ENCODE measurements at places on chromosomes 6 and 20. TPM values are rescaled to one million over a fixed set of nuclear protein-coding genes. Genes with fewer than 3 reads are reported as not detected.

NOTCH4 gene
- total RNA-seq: 26.9 TPM

DNA sequence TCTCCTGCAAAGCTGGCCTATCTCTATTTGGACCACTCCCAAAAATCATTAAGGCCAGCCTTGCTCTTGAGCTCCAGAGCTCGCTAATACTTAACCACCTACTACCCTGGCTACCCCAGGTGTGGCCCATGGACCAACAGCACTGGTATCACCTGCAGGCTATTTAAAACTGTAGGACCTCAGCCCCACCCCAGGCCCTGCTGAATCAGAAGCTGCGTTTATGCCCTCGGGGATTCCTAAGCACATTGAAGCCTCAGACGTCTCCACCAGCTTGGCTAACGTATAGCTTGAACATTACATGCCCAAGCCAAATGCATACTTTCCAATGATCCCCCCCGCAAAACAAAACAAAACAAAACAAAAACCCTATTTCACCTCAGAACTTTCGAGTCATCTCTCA, 19.7 kb upstream of the SPAG4 start:
- peaks cover 5% of the 10 kb centered on the region for H3K4me1 ChIP-seq
- no peak overlapping the region for H3K4me3 ChIP-seq
- DNase-seq: no peak
- no peaks in the 10 kb centered on the region for H3K27me3 ChIP-seq
- H3K36me3 ChIP-seq: no peaks in the 10 kb centered on the region

DNA sequence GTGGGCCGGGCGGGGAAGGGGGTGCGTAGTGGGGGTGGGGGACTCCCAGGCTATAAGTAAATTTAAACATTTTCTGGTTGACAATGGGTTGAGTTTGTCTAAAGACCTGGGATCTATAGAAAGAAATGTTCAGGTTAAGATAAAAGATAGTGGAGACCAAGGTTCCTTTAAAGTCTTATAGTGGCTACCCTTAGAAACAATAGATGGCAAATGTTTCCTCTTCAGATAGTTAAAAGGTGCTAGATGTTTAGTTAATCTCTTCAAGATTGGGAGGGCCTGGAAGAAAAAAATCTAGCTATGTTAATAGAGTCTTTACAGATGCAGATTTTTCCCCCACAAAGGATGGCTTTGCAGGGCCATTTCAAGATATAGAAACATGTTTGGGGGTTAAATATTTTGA, 446.4 kb upstream of the FKBP1C start:
- no peak overlapping the region for H3K4me3 ChIP-seq
- H3K36me3 ChIP-seq: no peaks in the 10 kb centered on the region
- no peaks in the 10 kb centered on the region for H3K4me1 ChIP-seq
- no peak for DNase-seq
- no peaks in the 10 kb centered on the region for H3K27me3 ChIP-seq

DNA sequence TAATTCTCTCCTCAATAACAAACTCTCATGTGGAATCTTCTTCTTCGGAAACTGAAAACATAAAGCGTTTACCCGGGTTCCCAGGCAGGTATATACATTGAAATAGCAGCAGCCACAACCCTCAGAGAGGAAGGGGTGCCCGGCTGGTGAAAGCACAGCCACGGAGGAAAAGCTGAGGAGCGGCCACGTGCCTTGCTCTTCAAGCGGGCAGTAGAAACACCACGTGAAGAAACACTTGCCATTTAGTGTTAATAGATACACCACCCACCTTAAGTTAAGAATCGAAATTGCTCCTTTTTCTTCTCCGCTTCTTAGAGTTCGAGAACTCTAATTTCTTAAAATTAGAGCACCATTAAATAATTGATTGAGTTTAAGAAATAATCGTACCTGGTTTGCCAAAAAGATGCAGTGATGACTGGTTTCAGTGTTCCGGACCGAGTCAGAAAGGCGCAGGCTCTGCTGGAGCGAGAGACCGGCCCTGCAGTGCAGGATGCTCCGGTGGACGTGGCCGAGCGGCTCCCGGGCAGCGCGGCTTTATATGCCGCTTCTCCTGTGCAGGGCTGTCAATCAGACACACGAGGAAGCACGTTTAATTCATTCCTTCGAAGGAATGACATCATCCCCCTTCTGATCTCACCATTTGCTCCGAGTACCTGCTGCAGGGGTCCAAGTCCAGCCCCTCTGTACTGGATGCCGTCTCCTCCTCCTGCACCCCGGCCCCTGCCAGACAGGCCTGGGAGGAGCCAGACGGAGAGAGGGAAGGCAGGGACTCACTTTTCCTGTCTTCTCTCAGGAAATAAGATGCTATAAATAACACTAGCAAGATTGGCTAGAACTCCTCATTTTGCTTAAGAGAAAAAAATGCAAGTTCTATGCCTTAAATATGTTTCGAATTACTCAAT, at the start of gene THBS2:
Gene THBS2 (minus strand): TSS at position 510 of the 902 bp plus-strand sequence. CDS start 3,062 bp downstream, outside the sequence.
- H3K27ac ChIP-seq: peak within 1 kb of the TSS; percentile 21
- no peaks in the 10 kb centered on the region for H3K4me1 ChIP-seq
- H3K27me3 ChIP-seq: no peaks in the 10 kb centered on the region
- peak within 1 kb of the TSS; percentile 15 for H3K4me3 ChIP-seq
- H3K36me3 ChIP-seq: no peaks in the 10 kb centered on the region
- DNase-seq: no peak

DNA sequence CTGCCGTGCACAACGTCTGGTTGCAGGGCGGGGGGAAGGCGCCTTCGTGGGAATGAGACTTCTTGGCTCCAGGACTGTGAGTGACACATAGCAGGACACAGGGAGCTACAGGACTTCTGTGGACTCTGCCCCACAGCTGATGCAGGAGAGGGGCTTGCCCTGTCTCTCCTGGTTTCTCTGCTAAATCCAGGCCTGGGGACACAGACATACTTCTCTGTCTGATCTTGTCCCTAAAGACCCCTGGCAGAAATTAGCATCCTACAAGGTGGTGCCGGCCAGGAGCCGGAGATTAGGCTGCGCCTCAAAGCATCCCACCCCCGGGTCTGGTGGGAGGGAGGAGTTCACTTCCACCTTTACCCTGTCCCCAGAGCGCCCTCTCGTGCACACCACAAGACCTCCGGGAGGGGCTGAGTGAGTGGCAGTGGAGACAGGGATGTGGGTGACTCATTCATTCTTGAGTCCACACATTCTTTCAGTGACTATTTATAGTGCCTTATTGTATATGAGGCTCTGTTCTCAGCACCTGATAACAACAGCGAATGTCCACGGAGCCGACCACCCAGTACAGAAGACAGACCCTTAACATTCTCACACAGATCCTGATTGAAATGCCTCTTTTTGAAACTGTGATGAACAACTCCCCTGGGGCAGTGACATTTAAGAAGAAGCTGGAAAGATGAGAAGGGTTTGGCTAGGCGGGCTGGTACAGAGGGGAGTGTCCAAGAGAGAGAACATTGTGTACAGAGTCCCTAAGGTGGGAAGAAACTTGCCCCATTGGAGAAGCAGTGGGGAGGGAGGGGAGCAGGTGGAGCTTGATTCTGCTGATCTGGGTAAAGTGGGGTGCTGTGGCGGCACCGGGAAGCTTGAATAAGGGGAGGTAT, 39.0 kb downstream of the GMPR start:
- DNase-seq: peak; percentile 81
- peak overlapping the region; percentile 6 for H3K27ac ChIP-seq
- no peaks in the 10 kb centered on the region for H3K36me3 ChIP-seq
- no peaks in the 10 kb centered on the region for H3K27me3 ChIP-seq

GRCh38 chr20:1619861-1620444, at the start of gene SIRPB1:
Gene SIRPB1, minus strand, starts transcription at chr20:1620009. Its CDS starts 65 bp downstream, at chr20:1619944.
- H3K36me3 ChIP-seq: no peaks in the 10 kb centered on the region
- H3K4me1 ChIP-seq: no peaks in the 10 kb centered on the region
- DNase-seq: no peak
- no peak within 1 kb of the TSS for H3K27ac ChIP-seq
- H3K4me3 ChIP-seq: no peak within 1 kb of the TSS

Data from testis (tissue), 5 donors.